ENCODE measurements at places on chromosomes 5 and 9.

GRCh38 chr5:95861221-95861863 is 38.8 kb upstream of the GLRX start:
- DNase-seq: peak; percentile 98

DNA sequence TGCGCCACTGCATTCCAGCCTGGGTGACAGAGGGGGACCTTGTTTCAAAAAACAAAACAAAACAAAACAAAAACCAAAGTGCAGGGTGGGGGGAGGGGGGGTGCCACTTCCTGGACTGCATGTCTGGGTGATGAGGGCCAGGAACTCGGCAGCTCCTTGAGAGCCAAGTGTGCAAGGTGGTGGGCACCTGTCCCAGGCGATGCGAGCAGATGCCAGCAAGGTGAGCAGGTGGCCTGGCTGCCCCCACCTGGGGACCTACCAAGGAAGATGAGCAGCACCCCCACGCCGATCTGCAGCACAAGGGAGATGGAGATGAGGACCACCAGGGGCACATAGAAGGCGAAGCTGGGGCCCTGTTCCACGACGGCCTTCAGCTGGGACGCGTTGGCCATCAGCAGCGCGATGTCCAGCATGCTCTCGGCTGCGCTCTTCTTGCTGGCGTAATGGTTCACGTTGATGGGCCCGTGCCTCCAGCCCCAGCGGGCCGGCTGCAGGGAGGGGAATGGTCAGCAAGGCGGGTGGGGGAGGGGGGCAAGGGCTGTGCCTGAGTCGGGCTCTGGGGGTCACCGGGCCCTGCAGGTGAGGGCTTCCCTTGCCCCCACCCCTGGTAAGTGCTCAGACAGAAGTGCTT is 7.8 kb downstream of the NINJ1 start:
- DNase-seq: no peak

DNA sequence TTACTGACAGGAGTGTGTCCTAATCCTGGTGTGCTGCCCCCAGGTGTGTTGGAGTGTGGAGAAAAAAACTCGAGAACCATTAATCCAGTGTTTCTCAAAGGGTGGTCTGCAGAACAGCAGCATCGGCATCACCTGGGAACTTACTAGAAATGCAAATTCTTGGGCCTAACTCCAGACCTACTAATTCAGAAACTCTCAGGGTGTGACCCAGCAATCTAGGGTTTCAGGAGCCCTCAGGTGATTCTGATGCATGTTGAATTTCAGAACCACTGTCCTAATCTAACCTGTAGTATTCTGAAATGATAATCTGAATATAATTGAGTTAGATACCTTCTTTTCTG is 30.0 kb upstream of the IL6ST start:
- DNase-seq: no peak

- DNase-seq: no peak
Measured at GRCh38 chr5:16457853-16458252, 7.7 kb downstream of the ZNF622 start.

DNA sequence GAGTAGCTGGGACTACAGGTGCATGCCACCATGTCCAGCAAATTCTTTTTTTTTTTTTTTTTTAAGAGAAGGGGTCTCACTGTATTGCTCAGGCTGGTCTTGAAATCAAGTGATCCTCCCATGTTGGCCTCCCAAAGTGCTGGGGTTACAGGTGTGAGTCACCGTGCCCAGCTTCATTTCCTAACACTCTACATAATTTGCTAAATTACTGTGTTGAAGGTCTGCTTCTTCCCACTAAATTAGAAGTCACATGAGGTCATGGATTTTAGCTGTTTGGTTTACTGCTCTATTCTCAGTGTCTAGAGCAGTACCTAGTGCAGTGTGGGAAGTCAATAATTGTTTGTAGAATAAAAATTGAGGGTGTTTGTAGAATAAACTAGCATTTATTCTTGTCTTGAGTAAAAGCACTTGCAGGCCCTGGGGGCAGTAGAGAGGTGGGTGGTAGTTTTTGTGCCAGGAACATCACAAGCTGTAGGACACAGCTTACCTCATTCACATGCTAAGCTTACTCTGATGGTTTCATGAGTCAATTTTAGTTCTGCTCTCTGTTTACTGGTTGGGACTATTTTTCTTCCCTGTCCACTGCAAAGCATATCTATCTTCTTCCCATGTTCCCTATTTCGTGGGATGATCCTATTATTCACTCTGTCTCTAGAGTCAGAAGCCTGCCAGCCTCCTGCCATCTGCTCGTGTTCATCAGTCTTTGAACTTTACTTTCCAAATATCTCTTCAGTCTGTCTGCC is 7.0 kb downstream of the TEX48 start:
- no peak for DNase-seq

DNA sequence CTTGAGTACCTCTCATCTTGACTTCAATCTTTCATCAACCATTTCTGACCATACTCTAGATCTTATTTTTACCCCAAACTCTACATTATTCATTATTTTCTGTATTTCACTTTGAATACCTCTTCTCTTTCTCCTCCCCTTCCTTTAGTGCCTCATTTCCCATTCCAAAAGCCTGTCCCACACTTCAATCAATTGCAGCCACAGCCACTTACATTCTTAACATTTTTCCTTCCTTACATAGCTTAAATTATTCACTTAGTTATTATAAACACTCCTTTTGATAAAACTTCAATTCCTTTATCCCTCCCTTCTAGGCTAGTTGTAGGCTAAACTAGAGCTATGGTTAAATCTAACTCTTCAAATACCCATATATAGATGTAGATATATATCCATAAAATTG is 344.0 kb downstream of the PRR16 start:
- DNase-seq: peak; percentile 54

GRCh38 chr5:140073296-140073695 is 30.2 kb upstream of the NRG2 start:
- DNase-seq: peak; percentile 12

- DNase-seq: peak; percentile 55
Measured at GRCh38 chr5:145360936-145361335, 474.2 kb downstream of the PRELID2 start.

GRCh38 chr5:90898326-90899013 is 339.9 kb downstream of the ADGRV1 start:
- DNase-seq: peak; percentile 27

DNA sequence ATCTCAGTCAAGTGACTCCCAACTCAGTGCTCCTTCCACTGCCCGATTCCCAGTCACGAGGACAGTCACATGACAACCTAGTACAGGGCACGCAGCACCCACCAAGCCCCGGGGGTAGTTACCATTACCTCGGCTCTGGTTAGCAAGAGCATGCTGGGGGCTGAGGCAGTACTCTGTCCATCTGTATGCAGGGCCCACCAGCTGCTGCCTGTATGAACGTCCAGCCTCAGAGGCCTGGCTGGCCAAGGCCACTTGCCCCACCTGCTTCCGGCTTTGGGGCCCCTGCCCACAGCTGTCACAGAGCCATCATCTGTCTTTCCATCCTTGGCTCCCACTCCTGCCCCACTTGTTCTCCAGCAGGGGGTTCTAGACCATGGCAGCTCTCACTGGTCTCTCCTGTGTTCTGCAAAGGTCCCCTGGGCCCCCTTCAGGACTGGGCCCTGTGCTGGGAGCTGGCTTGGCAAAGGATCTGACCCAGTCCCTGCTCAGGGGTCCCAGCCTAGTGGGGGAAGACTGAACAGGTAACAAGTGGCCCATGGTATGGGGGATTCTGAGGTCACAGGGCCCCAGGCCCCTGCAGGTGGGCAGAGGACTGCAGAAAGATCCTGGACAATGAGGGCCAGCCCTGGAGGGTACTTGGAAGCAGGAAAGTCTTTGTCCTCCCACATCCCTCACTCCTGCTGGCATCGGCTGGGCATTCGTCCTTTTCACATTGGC is 3.3 kb downstream of the RPL35 start:
- no peak for DNase-seq

DNA sequence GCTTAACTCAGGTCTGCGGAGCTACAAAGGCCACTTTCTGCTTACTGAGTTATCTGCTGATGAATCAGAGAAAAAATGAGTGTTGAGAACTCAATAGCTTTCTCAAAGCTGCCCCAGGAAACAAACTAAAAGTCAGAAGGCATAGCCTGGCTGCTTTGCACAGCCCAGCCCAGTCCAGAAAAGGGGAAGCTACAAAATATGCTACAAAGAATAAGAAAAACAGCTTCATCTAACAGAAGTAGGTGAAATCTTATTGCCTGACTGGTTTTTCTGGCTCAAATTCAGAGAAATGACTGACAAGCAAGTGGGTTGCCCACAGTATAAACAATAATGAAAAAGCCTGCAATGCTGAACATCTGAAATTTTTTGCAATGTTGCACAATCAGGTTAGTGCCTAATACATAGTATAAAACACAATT is 156.2 kb downstream of the PPP2R2B start:
- peak; percentile 13 for DNase-seq

GRCh38 chr5:31809050-31809870 is 170.3 kb downstream of the PDZD2 start:
- DNase-seq: peak; percentile 70

- DNase-seq: peak; percentile 70
Measured at GRCh38 chr9:108184941-108185340, 670.8 kb downstream of the ACTL7B start.

GRCh38 chr5:37661227-37661920 is 178.5 kb downstream of the GDNF start:
- no peak for DNase-seq

DNA sequence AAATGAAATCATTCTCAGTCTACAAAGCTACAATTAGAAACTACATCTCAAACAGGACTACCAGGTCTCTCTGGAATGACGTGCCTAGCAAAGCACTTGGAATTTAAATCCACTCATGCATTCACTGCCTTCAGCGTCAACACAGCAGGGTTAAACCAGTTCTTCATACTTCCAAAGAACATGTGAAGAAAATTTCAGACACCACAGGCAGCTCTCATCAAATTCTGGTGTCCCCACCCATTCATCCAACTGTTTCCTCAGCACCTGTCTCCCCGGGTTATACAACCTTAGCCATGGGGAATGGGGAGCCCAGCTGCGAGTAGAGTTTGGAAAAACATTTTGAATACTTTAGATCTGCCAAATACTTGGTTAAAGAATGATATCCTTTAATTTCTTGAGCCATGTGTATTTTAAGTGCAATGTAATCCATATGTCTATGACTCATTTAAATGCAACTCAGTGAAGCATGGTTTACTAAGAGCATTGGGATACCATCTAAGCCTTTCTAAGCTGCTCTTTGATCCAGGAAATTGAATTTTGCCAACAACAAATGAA is 17.5 kb downstream of the ADAM19 start:
- peak; percentile 86 for DNase-seq

DNA sequence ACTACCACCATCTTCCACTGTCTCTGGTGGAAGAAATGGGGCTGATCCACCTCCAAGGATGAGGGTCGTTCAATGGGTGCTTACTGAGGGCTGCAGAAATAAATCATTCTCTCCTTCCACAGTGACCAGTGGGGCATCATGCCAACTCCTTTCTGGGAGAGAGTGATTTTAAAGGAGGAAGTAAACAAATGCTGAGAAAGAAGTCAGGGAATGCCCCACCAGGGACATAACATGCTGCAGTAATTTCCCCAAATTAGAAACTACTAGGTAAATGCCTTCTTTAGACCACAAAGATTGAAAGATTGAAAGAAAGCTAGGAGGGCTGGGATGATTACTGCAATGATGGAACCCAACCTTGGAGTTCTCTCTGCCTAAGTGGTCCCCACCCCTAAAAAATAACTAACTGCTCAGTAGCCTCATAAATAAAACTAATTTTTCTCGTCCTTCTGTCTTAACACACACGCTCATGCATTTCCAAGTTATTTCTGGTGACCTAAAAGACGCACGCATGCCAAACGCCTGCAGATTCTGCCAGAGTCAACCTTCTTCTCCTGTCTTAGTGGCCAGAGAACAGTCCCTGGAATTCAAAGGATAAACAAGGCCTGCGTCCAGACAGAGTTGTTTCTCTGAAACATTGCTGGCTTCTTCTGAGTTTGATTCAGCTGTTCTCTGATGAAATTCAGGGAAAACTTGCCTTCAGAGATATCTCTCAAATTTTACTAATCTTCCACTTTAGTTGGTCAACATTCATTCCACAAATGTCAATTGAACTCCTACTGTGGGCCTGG is 250.0 kb downstream of the NR3C1 start:
- peak; percentile 69 for DNase-seq

DNA sequence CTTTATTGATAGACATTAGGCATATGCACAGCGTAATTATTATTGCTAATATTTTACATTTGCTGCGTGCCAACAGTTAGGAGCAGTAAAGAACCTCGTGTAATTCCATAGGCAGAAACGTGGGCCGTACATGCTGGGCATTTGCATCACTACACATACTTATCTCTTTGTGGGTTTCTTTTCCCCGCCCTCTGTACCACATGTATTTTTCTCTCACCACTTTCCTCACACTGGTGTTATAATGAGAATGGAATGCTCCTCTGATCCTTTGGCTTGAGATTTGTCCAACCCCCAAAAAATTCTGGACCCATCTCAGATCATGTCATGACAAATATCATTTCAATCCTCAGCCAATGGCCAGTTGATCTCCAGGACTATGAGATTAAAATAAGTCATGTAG is 1952.6 kb upstream of the WWC1 start:
- DNase-seq: peak; percentile 53

DNA sequence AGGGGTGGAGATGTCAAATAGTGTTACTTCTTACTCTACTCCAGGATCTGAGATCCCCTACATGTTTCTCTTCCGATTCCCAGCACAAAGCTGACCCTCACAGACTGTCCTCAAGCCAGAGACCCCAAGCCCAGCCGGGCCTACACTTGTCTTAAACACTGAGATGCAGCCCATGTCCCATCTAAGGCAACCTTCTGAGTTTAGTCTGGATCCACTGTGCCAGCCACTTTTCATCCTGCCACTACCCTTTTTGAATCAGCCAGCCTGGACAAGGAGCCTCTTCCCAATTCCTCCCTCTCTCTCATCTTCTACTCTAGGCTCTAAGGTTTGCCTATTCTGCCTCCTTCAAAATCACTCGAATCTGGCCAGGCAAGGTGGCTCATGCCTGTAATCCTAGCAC is 6.2 kb upstream of the MYORG start:
- no peak for DNase-seq

- no peak for DNase-seq
Measured at GRCh38 chr5:172797771-172798191, 26.8 kb upstream of the DUSP1 start.

- DNase-seq: no peak
Measured at GRCh38 chr5:115621365-115621900, 4.4 kb downstream of the TMED7 start.

- no peak for DNase-seq
Measured at GRCh38 chr9:137438591-137439157, 2.5 kb downstream of the ENTPD8 start.

DNA sequence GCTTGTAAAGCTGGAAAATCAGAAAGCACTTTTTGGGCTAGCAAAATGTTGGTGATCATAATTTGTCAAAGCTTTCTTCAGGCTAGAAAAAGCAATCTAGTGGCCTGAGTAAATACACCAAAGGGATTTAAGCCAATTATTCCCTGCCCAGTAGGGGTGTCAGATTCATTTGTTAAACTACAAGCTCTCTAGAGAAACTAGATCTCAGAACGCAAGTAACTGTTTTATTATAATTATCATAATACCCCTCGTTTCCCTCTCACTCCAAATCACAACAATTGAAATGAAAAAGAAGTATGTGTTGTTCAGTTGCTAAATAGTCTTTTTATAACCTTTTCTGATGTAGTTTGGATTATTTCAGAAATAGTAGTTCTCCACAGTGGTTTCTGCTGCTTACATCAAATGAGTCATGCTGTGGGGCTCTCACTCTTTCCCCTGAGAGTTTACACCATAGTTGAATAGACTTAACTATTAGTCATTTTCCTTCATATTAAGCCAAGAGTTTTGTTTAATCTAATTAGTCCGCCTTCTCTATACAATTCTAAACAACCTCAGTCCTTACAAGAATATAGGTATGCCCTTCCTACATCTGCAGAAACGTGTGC is 918.6 kb upstream of the DMAC1 start:
- DNase-seq: peak; percentile 93
